ENCODE measurements at places on chromosomes 5 and 9.

GRCh38 chr5:80799573-80799972 lies 144.8 kb upstream of the DHFR start:
- no peak for DNase-seq

DNA sequence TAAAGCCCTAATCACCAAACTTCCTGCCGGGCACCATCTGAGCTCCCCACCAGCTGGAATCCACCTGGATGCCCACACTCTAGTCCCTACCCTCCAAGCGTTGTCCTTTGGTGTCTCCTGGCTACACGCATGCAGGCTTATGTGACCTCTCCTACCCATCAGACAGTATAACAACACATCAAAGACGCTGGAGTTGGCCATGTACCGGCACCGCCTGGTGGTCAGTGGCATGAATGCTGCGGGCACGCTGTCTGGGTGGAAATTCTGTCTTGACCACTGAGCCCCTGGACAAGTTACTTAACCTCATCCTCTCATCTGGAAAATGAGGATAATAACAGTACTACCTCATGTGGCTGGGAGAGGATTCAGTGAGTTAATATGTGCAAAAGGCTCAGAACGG lies 23.4 kb upstream of the CORO2A start:
- DNase-seq = no peak

DNA sequence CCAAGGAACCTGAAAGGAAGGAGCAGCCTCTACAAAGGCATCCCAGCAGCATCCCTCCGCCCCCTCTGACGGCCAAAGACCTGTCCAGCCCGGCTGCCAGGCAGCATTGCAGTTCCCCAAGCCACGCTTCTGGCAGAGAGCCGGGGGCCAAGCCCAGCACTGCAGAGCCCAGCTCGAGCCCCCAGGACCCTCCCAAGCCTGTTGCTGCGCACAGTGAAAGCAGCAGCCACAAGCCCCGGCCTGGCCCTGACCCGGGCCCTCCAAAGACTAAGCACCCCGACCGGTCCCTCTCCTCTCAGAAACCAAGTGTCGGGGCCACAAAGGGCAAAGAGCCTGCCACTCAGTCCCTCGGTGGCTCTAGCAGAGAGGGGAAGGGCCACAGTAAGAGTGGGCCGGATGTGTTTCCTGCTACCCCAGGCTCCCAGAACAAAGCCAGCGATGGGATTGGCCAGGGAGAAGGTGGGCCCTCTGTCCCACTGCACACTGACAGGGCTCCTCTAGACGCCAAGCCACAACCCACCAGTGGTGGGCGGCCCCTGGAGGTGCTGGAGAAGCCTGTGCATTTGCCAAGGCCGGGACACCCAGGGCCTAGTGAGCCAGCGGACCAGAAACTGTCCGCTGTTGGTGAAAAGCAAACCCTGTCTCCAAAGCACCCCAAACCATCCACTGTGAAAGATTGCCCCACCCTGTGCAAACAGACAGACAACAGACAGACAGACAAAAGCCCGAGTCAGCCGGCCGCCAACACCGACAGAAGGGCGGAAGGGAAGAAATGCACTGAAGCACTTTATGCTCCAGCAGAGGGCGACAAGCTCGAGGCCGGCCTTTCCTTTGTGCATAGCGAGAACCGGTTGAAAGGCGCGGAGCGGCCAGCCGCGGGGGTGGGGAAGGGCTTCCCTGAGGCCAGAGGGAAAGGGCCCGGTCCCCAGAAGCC lies 30.8 kb downstream of the CD180 start:
- peak; percentile 51 for DNase-seq

- DNase-seq = no peak
These were observed 78.1 kb downstream of the EDIL3 start for GRCh38 chr5:84306601-84307000.

DNA sequence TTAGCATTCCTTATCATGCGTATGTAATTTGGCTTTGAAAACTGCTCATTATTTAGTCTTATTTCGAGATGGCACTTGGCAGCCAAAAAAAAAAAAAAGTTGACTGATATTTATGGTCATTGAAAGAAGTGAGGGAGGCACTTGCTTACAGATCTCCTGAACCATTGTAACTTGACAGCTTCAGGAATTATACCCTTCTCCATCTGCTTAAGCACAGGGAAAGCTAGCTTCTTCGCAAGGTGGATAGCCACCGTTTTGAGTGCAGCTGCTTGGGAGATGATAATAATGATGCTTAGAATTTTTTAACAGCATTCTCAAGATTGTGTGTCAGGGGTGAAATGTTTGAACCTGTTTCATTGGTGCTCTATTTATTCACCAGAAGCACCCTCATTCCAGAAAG lies 116.1 kb downstream of the GIN1 start:
- no peak for DNase-seq

DNA sequence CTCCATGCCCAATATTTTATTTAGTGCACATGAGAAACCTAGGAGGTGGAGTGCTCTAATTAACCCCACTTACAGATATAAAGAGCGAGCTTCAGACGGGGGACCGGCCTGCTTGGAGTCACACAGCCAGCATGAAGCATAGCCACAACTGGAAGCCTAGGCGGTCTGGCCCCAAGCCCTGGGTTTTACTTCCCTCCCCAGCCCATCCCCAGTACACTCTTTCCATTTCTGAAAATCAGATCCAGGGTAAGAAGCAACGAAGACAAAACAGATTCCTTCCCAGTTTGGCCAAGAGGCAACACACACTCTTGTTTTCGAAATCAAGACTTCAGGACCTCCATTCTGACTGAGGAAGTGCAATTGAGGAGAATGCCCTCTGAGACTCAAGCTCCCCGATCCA lies 27.1 kb downstream of the KCNMB1 start:
- DNase-seq = no peak

DNA sequence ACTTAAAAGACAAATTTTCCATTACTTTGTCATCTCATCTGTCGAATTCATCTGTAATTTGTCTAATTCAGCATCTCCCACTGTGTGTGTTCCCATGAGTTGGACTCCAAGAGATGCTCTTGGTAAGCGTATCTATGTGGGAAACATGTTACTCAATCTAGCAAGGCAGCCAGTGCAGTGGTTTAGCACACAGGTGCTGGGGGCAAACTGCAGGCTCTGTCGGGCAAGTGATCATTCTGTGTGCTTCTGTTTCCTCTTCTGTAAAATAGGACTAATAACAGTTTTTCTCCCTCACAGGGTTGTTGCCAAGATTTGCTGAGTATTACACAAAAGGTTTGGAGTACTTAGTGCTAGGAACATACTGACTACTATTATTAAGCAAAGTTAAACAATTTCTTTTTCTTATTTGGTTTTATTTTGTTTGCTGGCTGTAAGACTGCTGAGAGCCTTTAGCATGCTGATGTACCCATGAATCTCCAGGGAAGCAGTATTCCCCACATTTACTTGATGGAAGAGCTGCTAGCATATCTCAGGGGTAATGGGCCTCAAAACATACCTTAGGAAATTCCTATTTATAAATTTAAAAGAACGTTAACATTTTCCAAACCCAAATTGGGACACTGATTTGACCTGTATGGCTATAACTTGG lies 709 bp upstream of the GAPT start:
- no peak for DNase-seq

GRCh38 chr5:55626790-55627189 lies 85.3 kb downstream of the SLC38A9 start:
- no peak for DNase-seq

DNA sequence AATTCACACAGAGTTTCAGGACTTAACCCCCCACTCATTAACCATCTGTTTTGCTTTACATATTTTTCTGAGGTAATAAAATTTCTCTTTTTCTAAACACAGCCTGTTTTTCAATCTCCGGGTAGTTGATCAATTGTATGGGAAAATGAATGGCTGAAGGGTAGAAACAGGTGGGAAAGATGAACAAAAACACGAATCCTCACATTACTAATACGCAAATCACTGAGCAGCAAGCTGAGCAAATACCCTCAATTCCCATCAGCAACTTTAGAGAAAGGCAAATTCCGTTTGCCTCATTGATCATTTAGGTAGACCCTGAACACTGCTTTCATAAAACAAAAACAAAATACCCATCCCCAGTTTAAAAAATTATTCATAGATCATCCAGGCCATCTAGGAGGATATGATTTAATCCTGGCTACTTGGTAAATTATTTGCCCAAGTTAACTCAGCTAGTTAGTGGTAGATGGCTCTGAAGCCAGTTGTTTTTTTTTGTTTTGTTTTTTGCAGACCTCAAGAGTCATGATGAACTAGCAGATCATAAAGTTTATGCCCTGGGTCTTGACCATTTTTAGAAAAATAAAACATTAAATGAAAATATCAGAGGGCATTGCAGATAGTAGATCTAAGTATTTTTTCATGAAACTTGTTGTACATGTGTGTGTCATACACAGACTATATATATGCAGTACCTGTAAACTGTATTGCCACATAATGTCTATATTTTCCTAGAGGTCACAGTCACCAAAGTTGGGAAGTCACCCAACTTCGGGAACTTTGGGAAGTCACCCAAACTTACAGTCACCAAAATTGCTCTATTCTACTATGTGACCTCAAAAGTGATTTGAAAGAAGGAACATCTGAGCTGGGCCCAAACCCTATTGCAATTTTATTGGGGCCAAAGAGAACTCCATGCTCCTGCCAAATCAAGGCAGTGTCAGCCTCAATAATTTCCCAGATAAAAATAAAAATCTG lies 1.6 kb upstream of the CD274 start:
- no peak for DNase-seq

DNA sequence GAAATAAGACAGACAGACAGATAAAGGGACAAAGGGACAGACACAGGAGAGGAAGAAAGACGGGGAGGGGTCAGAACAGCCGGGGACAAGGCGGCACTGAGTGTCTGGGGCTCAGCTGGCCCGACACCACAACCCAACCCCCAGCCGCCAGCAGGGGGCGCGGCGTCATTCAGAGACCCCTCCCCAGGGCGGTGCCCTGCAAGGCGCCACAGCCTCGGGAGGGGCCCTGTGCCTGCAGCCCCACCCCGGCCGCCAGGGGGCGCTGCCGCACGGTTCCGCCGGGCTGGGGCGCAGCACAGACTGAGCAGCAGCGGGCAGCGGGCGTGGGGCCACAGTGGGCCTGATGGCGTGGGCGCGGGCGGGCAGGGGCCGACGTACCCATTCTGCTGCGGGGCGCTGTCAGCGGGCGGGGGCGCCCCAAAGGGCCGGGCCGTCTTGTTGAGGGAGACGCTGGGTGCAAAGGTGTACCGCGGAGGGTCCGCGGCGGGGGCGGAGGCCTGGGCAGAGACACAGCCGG lies 5.9 kb downstream of the PDLIM7 start:
- DNase-seq = no peak

DNA sequence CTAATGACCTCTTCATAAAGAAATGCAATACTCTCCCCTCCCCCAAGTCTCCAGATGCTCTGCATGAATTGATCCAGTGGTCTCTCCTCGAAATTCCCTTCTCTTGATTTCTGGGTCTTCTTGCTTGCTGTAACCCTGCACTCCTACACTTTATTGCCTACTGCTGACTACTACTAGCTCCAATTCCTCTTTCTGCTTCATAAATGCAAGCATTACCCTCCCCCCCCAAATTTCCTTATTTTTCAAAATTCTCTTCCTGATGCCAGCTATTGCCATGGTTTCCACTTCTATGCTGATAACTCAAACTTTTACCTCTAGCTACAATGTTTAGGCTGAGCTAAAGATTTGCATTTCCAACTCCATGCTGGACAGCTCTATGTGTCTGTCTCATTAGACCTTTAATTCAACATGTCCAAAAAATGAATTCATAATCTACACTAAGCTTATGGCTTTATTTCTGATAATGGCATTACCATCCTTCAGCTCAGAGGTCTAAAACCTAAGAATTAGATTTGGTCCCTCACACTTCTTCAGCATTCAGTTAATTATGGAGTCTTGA lies 1.4 kb downstream of the ZBTB26 start:
- DNase-seq = no peak

DNA sequence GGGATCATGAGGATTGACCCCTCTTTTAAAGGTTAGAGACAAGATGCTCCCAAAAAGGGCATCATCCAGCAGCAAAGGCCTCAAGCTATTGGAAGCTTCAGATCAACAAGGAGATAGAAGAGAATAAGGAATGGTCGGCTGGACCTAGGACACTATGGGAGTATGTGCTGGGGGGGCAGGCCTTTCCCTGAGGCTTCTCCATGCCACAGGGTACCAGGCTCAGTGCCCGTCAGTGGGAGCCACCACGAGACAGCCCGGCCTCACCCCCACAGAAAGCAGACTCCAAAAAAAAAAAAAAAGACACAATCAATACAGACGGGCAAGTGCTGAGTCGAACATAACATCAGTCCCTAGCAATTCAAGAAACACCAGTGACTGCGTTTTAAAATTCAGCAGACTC lies 117.4 kb downstream of the KLHL3 start:
- no peak for DNase-seq

All from stimulated activated CD8-positive, alpha-beta memory T cell treated with anti-CD3 and anti-CD28 coated beads, Interleukin-4, amount 100 ng/mL, for 4 hours (primary cell).